ENCODE measurements at places on chromosomes 11 and 22.
A peak's percentile ranks its signal among the peaks of the same experiment; 100 is the strongest.

DNA sequence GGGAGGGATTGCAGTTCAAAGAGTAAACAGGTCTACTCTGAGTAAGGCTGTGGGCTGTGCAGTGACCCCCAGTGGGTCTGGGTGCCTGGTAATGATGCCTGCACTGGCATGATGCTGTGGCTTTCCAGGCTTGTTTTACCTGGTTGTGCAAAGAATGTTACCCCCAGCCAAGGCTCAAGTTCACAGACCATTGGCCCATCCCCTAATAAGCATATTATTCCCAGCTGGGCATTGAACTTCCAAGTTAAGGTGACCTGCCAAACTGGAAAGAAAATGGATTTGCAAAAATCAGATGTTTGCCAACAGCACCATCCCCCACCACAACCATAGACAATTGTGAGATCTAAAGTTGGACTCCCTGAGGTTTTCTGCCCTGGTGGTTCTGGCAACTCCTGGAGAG, 7.9 kb upstream of the EHF start:
- no peak for DNase-seq

- DNase-seq = no peak
Measured at GRCh38 chr11:112522536-112522935, 261.9 kb upstream of the PLET1 start.

DNA sequence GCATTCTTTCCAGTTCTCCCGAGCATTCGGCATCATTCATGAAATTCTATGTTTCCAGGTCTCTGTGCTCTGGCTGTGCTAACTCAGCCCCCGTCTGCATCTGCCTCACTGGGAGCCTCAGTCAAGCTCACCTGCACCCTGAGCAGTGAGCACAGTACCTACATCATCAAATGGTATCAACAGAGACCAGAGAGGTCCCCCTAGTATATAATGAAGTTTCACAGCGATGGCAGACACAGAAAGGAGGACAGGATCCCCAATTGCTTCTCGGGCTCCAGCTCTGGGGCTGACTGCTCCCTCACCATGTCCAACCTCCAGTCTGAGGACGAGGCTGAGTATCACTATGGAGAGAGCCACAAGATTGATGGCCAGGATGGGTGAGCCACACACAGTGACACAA, 52.8 kb upstream of the IGLL5 start:
- no peak for DNase-seq

- DNase-seq = no peak
Measured at GRCh38 chr11:10004526-10005113, 289.4 kb downstream of the SBF2 start.

DNA sequence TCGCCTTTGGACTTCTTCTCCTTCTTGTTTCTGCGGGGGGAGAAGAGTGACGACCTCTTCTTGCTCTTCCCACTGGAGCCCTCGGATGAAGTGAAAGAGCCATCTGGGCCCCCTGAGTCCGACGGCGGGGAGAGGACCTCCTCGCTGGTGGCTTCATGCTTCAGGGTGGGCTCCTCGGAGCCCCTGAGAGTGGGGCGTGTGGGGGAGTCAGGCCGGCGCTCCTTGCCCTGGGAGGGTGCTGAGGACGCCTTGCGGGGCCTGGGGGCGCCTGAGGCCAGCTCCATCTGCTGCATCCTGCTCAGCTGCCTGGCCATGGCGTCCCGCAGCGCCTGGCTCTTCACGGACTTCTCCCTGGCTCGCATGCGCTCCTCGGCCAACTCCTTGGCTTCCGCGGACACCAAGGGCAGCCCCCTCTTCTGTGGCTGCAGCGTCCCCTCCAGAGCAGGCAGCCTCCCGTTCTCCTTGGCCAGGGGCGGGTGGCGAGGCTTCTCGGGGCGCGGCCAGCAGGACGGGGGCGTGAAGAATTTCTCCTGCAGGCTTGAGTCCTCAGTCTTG, 43.3 kb upstream of the BID start:
- DNase-seq = no peak

DNA sequence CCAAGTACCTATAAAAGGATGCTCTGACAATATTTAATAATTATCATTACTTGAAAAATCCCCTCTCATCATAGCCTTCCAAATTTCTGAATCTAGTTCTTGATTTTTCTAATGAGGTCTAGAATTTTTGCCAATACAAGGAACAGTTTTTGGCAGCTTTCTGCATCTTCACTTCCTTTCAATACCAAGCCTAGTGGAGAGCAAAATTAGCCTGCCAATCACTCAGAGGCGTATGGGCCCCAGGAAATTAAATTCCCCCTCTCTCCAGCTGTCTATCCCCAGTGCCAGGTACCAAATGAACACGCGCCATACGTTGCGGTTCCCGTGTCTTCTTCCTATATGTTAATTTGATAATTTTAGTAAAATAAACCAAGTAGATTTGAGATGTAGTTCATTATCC, 293.9 kb downstream of the NTM start:
- no peak for DNase-seq

GRCh38 chr11:24637520-24637919, 140.7 kb downstream of the LUZP2 start:
- DNase-seq = no peak

- DNase-seq = no peak
Measured at GRCh38 chr22:38866399-38867123, 5.5 kb downstream of the CBX6 start.

DNA sequence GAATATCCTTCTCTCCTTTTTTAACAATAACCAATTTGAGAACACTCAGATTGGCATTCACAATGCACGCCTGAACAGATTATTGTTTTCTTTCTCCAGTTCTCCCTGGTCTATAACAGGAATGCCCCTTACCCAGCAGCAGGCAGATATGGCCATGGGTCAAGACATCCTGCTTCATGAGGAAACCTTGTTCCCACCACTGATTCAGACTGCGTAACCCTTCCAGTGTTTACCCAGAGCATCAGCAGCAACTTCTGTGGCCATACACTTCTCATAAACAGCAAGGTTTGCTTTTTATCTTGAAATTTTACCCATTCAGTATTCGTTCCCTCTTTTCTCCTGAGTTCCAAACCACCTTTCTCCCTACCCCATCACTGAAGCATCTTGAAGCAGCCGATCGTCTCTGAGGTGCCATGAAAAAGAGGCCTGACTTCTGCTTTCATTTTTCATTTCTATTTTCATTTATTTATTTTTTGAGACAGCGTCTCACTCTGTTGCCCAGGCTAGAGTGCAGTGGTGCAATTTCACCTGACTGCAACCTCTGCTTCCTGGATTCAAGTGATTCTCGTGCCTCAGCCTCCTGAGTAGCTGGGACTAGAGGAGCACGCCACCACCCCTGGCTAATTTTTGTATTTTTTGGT, 9.6 kb downstream of the PTS start:
- DNase-seq = no peak

DNA sequence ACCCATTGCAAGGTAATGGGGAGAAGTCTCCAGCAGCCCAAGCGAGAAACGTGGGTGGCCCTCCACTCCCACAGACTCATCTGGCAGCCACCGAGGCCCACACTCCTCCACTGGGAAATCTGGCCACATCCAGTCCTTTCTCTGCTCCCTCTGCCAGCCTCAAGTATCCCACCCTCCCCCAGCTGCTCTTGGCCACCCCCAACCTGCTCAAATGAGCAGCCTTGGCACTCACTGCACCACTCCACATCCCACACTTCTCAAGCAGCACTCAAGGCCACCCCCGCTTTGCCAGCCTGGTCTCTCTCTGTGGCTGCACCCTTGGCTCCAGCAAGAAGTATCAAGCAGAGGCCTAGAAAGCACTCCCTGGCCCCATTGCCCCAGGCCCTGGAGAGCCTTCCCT, 28.2 kb downstream of the SLC22A12 start:
- no peak for DNase-seq

GRCh38 chr11:86383041-86383955, 8.6 kb downstream of the CCDC81 start:
- DNase-seq = no peak

DNA sequence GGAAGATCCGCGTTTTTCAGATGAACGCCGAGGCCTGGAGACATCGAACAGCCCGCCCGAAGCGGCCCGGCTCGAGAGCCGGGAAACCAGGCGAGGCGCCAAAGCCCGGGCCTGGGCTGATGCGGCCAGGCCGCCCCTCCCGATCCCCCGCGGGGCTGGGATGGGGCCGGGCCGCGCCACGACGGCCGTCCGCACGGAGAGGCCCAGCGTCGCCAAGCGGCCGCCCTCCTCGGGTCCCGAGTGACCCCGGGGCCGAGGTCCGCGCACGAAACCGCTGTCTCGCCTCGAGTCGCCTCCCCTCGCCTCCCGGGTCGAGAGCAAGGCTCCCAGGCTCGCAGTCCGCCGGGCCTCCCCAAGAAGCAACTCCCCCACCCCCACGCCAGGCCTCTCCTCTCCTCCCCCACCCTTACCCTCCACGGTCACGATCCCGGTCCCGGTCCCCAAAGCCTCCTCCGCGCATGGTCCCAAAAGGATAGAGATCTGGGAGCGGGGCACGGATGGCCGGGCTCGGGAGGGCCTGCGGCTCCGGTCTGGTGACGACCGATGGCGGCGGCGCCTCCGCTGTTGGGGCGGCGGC, 482 bp downstream of the DDX17 start:
- DNase-seq = peak; percentile 24

- DNase-seq = no peak
Measured at GRCh38 chr11:35308157-35308556, 111.2 kb downstream of the SLC1A2 start.

GRCh38 chr11:11467312-11467711, 114.3 kb upstream of the CSNK2A3 start:
- DNase-seq = no peak

GRCh38 chr22:18970176-18970947, 34.3 kb upstream of the PRODH start:
- no peak for DNase-seq

DNA sequence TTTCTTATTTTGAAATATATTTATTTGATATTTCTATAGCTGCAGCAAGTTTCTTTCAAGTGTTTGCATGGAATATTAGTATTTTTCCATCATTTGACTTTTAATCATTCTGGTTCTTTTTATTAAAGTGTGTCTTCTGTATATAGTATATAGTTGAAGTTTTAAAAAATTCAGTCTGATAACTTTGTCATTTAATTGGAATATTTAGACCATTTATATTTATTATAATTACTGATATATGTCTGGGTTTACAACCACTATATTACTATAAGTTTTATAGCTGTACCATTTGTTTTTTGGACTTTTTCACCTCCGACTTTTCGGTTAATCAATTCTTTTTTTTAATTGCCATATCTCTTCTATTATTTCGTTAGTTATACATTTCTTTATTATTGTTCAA, 22.7 kb upstream of the ANO1 start:
- DNase-seq = no peak

- no peak for DNase-seq
Measured at GRCh38 chr11:64210301-64211020, 3.9 kb downstream of the FERMT3 start.

DNA sequence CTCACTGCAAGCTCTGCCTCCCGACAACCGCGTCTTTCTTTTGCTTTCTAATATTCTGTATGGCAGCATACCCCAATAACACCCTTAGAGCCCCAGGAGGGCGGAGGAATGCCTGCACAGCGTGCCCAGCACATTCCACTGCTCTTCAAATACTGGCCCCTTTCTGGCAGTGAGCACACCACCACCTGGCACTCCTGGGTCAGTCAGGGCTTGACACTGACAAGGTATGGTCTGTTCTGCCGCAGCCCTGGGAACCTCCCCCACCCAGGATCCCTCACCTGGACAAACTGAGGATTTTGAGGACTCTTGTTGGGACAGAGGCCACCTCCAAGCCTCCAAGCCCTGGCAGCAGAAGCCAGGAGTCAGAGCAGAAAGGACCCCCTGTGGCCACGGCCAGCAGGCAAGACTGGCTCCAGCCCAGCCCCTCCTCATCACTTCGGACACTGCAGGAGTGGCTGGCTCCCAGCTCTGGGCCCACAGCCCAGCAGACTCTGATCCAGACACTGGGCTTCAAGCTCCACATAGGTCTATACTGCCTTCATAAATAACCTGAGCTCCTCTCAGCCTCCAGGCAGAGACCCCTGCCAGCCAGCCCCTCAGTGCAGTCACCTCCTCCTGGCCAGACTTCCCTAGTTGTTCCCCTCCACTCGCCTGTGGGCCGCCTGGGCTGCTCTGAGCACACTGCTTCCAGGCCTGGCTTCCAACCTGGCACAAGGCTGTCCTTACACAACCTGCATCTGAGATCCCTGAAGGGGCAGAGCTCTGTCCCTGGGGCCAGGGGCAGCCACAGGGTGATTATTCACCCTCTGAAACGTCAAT, 14.5 kb downstream of the CARS1 start:
- no peak for DNase-seq

DNA sequence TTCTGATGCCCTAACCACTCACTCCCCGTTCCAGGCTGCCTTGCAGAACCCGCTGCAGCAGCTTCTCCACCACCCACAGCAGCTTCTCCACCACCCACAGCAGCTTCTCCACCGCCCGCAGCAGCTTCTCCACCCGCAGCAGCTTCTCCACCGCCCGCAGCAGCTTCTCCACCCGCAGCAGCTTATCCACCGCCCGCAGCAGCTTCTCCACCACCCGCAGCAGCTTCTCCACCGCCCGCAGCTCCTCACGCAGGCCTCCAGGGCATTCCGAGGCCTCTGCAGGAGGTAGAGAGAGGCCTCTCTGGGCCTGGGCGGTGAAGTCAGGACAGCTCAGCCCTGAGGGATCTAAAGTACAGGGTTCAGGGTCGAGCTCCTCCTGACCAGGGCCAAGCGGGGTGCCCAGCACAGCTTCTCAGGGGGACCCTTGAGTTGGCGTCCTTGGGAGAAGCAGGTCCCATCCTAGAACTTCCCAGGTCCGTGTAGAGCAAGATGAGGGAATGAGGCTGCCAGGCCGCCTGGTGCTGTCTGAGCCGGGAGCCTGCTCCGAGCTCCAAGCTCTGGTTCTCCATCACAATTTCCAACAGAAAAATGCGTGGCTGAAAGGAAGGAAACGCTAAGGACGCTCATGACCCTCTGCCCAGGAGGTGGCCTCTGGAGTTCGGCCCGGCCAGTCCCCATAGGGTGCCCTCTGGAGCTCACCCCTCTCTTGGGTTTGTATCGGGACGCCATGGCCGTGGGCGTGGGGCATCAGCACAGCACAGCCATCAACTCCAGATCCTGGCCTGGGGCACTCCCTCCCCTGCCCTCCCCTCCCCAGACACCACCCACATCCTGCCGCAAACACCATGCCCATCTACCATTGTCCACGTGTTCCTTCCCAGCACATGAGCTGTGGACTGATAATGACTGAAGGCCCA, 528.6 kb downstream of the BRD1 start:
- no peak for DNase-seq

DNA sequence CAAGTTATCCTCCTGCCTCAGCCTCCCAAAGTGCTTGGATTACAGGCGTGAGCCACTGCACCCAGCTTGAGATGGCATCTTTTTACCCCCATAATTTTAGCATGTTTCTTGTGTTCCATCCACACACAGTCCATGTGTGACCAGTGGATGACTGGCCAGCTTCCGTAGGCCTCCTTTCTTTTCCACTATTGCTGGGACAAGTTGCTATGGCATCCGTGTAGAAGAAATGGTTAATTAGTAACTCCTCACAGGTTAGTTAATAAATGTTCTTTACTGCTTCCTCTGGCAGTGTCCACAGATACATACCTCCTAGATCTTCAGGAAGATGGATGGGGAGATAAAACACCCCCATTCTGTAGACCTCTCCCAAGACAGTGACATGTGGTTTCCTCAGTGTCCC, 154.3 kb upstream of the RASSF10 start:
- no peak for DNase-seq

Data from stimulated activated CD4-positive, alpha-beta T cell treated with anti-CD3 and anti-CD28 coated beads, TNF-alpha, amount 100 ng/mL, for 48 hours (primary cell).